G401 (cell line): ENCODE measurements at places on chromosomes 12 and 14. TPM values are rescaled to one million over a fixed set of nuclear protein-coding genes. Genes with fewer than 3 reads are reported as not detected.

The OR10AD1 gene
- total RNA-seq, result not detected in 2 replicates

The CCDC184 gene
- total RNA-seq, result 0.03 and 0.06 TPM in 2 replicates

The KRT72 gene
- not detected in 2 replicates for total RNA-seq

The CCDC175 gene
- not detected in 2 replicates for total RNA-seq

The KRT74 gene
- total RNA-seq, result not detected in 2 replicates

The BMP4 gene
- total RNA-seq, result 461 and 546 TPM in 2 replicates

The CIDEB gene
- 1.7 TPM in 1 of 2 replicates, not detected in the other for total RNA-seq

The NTN4 gene
- 4.0 and 4.4 TPM in 2 replicates for total RNA-seq

- no peak for DNase-seq
These were observed 224.4 kb downstream of the SPTSSA start for GRCh38 chr14:34237677-34238076.

DNA sequence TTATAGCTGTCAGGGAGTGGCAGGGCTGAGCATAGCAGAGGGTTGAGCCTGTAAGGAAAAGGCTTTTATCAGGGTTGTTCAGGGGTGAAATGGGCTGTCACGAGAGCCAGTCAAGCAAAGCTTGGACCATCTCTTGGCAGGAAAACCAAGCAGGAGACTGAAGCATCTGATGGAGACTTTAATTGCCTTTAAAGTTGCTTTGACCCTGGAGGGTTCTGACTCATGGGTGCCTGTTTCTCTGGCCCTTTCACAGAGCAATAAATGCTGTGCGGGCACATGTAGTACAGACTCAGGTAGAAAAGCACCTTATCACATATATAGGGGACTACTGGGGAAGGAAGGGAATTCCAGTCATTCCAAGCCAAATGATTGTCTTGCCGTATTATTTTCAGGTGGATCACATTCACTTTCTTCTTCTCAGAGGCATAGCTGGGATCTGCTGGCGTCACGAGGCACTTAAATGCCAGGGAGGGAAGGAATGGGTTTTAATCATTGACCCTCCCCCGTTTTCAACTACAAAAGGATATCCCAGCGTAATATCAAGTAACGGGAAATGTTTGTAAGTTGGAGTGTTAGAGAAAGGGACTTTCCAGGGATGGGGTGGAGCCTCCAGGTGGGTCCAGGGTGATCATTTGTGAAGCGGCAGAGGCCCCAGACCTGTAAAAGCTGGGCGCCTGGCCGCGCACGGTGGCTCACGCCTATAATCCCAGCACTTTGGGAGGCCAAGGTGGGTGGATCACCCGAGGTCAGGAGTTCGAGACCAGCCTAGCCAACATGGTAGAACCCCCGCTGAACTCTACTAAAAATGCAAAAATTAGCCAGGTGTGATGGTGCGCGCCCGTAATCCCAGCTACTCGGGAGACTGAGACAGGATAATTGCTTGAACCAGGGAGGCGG lies 34.9 kb downstream of the PLEKHD1 start:
- no peak for DNase-seq

- peak; percentile 57 for DNase-seq
These were observed 29.6 kb downstream of the EEA1 start for GRCh38 chr12:92899386-92900001.

DNA sequence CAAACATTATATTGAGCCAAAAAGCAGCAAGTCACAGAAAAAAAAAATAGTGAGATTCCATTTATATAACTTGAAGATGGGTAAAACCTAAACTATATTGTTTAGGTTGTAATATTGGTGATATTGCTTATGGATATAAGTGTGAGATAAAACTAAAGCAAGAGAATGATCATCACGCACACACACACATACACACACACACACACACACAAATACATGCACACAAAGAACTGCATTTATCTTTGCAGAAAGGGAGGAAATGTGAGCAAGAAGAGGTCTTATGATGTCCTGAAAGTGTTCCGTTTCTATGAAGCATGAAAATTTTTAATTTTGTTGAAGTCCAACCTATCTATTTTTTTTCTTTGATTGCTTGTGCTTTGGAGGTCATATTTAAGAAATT lies 16.4 kb upstream of the AMN1 start:
- no peak for DNase-seq

DNA sequence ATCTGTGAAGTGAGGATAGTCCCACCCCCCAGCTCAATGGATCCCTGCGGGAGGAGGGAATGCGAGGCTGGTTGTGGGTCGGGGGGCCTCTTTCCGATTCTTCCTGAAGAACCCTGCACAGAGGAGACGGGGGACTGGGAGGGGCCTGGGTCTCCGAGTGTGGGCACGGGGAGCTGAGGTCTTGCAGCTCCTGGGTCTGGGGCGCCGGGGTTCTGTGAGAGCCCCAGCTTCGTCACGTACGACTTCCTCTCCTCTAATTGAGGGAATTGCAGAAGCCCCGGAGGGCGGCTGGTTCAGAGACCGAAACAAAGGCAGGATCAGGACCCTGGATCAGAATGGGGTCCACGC lies 66.6 kb downstream of the DIO3 start:
- no peak for DNase-seq

DNA sequence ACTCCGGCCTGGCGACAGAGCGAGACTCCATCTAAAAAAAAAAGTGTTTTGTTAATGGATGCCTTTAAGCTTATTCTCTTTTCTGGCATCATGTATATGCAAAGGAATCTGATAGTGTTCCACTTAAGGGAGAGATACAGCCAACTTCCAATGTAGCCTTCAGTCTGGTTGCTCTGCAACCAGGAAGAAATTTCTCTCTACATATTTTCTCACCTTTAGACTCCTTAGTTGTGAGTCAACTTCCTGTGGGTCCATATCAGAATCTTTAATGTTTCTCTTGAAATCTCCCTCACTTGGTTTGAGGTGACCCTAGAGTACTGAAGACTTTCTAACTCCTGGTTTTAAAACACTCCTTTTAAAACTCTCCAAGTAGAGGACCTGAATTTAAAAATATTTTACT lies 340.4 kb downstream of the SLC6A15 start:
- no peak for DNase-seq

GRCh38 chr12:84247931-84248330 lies 664.7 kb downstream of the SLC6A15 start:
- DNase-seq, result no peak

GRCh38 chr12:121748218-121748570 lies 35.6 kb downstream of the TMEM120B start:
- DNase-seq, result peak; percentile 64

- no peak for DNase-seq
These were observed 6.3 kb downstream of the TSPAN11 start for GRCh38 chr12:30932881-30933280.

DNA sequence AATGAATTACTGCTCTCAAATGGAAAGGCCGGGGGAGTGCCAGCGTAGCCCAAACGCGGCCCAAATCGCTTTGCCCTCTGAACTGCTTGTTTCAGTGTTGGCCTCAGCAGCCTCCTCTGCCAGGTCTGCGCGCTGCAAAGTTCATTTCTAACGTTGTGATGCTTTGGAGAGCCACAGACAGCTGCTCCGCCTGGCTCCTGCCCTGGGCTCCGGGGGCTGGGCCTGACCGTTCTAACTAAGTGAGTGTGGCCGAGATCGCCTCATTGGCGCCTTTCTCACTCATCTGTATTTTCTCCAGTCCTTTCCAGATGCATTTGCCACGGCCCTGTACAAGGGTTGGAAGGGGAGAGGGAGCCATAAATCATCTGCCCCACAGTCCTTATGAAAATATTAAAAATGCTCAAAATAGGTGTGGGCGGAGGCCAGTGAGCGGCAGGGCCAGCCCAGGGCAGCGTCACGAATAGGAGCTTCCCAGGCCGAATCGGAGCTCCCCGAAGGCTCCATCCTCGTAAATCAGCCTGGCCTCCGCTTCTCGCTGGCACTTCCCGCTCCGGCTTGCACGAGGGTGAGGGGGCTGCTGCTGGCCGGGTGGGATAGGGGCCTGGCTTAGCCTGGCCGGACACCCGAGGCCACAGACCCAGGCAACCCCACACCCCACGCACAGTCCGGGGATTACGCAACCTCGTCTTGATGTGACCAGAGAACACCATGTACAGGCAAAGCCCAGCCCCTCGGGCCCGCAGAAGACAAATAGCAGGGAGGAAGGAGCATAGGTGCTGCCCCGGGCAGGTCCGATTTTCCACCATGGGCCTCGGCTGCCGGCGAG lies 196.6 kb upstream of the DIO3 start:
- DNase-seq, result no peak

DNA sequence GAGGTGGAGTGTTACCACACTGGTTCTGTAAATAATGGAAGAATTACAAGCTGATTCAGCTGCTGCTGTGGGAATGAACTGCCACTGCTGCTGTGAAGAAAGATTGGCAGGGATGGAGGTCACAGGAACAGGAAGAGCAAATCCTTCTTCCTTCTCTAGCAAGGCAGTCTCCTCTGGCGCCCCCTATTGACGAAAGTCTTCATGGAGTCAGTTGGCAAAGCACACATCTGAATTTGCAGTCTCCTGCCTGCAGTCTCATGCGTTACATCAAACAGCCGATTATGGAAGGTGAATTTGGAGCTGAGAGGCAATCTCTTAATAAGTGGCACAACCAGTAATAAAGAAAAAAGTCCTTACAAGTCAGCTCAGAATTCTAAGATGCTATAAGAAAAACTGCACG lies 106.0 kb upstream of the TMTC1 start:
- DNase-seq, result no peak

DNA sequence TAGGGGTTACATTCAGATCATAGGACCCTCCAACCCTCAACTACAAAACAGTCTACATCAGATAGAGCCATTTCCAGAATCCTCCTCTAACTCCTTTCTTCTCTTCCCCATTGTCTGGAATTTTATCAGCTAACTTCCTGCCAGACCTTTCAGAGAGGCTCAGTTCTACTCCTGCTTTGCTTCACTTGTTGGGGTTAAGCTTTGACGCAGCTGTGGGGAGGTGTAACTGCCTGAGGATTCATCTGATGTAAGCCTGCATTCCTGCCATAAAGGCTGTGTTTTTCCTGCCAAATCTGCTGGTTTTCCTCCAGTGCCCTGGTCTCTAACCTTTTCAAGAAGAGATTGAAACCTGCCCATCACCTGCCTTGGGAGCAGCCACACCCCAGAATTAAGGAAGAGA lies 16.9 kb downstream of the DHRS2 start:
- no peak for DNase-seq

- DNase-seq, result no peak
These were observed 4.2 kb upstream of the PLEKHA5 start for GRCh38 chr12:19125325-19125724.

DNA sequence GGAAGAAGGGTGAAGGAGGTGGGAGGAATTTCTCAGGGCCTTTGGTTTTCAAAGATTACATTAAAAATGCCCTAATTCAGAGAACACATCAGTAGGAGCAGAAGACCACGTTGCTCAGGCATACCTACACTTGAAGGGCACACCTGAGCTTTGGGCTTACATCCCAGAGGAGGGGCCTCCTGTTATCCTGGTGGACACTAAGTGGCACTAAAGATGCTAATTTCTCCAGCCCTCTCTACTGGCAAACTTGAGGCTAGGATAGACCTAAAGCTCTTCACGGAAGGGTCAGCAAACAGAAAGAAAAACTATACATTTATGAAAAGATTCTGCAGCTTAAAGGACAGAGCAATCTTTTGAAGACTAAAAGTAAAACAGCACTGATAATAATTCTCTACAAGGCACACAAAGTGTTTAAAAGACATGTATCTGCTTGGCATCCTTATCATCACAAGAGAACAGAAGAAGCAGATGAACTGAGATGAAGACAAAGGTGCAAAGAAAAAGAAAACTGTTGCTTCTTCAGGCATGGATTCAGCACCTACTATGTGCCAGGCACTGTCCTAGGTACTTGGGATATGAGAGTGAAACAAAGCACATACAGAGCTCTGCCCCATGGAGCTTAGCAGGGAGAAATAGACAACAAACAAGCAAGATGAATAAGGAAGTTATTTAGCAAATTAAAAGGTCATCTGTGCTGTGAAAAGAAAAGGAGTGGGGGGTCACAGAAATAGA lies 137.5 kb downstream of the NUAK1 start:
- no peak for DNase-seq

GRCh38 chr14:71554959-71555612 lies 377.1 kb upstream of the RGS6 start:
- no peak for DNase-seq

GRCh38 chr12:48074266-48074665 lies 31.6 kb downstream of the SENP1 start:
- DNase-seq, result no peak

- DNase-seq, result no peak
These were observed 52.2 kb downstream of the GOLGA5 start for GRCh38 chr14:92846162-92846897.

DNA sequence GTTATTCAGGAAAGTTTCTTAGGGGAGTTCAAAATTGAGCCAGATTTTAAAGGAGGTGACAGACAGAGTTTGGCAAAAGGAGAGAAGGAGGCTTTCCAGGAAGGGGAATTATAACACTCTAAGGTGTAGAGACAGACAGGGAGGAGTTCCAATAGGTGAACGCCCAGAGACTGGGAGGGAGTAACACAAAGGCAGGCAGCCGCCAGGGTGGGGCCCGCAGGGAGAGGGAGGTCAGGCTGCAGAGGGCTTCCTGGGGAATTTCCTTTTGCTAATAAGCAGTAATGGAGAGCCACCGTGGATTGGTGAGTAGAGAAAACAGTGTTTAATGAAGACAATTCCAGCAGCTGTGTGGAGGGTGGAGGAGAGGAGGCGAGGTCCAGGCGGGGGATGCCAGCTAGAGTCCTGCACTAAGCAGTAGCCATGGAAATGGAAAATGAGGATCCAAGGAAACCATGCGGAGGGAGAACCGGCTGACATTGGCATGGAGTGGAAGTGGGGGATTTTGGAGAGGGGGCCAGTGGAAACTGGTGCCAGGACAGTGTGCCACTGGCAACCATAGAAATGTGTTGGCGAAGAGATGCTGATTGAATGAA lies 22.2 kb downstream of the GRIN2B start:
- DNase-seq, result no peak

DNA sequence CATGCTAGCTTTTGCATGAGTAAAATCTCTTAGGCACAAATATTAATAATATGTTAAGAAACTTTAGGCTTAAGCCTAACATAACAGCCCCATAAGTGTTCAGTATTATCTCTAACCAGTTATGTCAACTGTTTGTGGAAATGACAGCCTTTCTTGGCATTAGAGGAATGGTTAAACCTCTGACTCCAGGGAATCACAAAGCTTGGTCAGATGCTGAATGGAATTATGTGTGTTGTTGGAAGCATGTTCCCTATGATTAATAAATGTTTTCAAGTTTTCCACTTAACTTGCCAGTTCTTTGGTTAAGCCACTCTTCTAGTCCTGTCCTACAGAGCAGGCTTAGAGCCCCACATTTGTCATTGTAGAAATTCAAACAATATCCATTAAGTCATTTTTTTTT lies 17.0 kb downstream of the PSEN1 start:
- no peak for DNase-seq

- DNase-seq, result no peak
These were observed 14.6 kb downstream of the TMEM106C start for GRCh38 chr12:47977772-47978597.

- DNase-seq, result no peak
These were observed 13.4 kb downstream of the KRT80 start for GRCh38 chr12:52178443-52178842.

GRCh38 chr12:12333407-12334366 lies 16.4 kb downstream of the MANSC1 start:
- peak; percentile 14 for DNase-seq

- DNase-seq, result no peak
These were observed 82.8 kb downstream of the TNFAIP2 start for GRCh38 chr14:103206023-103206481.
